ENCODE measurements at places on chromosomes 13 and 19.

DNA sequence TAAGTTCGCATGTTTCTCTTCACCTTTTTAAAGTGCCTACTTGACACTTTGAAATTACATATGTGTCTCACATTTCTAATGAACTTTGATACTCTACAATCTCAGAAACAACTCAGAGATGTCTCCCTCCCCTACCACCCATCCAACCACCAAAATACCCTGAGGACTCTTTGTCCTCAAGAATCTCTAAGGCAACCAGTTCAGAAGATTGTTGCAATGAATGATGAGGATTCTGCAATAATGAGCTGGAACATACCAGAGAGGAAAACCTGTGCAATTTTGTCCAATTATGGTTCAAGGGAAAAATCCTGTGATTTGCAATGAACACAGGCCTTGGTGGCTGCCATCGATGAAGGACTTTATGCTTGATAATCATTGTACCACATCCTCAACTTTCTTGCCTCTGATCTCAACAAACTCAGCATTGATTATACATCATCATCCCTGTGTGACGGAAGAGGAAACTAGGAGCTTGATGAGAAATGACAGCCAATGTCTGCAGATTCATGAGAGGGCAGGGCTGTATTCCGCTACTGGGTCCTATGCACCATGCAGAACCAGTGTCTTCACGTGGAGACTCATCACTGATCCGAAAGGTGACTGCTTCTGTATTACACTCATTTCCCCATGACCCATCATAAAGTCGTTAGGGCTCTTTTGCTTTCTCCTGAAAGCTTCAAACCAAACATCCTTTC, 1.1 kb downstream of the FPR1 start:
- no peak for DNase-seq

- DNase-seq, result no peak
These were observed 7.8 kb downstream of the ACTMAP start for GRCh38 chr19:40742477-40742876.

DNA sequence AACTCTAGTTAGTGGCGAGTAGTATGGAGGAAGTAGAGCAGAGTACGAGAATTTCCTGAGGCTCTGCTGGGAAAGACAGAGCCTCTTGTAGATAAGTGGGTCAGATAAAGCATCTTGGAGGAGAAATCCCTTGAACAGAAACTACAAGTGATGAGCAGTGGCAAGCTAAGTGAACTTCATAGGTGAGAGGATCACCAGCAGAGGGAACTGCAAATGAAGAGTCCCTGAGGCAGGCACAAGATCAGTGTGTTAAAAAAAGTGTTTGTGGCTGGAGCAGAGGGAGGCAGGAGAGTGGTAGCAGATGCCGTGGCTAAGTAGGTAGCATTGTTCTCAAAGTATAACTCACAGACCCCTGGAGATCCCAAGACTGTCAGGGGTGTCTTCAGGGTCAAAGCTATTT, 437.6 kb downstream of the HS6ST3 start:
- no peak for DNase-seq

DNA sequence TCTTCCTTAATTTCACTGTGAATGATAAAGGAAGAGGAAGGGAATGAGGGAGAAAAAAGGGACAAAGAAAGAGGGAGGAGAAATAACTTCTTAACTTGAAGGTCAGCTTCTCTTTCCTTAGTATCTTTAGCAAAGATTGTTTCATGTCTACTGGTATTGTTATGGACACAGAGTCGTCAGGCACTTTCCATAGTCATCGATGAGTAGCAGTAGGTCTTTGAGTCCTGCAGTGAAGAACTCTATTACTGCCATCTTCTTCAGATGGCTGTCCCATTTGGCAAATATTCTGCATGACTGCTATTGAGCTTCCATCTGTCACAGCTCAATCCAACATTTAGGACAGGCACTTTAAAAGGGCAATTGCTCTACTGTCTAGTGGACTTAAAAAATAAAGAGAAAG, 2463.1 kb downstream of the PCDH9 start:
- DNase-seq, result no peak

- DNase-seq, result no peak
These were observed 7.7 kb downstream of the DGKH start for GRCh38 chr13:42056146-42056545.

- no peak for DNase-seq
These were observed 10.9 kb downstream of the PEG3 start for GRCh38 chr19:56829596-56829995.

GRCh38 chr13:44110091-44110621, 230.5 kb downstream of the LACC1 start:
- no peak for DNase-seq

DNA sequence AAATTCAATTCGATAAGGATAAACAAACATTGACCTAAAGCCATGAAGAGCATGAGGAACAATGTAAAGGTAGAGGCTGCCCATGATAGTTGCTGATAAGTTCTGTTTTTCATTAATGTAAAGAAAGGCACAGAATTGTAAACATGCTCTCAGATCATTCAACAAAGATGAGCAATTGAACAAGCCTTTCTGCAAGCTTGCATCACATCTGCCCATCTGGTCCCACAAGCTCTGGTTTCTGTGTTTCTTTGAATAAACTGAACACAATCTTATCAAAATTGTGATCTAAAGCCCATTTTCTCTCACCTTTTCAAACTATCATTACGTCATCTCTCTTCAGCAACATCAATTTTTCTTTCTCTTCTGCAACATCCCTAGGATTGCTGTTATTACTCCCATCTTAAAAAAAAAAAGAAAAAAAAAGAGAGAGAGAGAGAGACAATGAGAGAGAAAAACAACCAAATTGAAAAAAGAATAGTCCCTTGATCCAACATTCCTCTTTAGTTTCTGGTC, 487.2 kb upstream of the GPC6 start:
- DNase-seq, result no peak

DNA sequence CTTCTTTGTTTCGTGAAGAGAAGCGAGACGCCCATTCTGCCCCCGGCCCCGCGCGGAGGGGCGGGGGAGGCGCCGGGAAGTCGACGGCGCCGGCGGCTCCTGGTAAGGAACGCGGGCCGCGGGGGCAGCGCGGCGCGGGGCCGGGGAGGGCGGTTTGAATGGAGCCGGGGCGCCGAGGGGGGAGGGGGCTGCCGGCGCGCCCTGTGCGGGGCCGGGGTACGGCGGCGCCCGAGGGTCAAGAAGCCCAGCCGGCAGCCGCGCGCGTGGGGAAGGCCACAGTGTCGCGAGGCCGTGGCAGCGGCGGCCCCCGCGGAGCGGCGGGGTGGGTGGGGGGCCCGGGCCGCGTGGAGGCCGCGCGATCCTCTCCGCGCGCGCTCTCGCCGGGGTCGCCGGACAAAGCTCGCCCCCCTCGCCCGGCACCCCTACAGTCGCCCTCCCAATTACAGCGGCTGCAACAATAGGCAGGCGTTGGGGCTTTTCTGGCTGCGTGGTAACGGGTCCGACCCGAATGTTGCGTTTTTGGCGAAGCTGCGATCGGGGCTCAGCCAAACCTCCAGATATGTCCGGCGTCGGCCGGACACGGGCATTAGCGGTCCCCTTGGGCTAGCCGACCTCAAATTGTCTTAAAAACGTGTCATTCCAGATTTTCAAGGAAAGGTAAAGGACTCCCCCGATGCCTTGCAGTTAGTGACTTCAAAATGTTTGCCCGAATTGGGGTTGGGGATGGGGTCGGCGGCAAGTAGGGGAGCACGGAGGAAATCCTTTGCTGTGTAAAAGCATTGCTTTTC, 437 bp downstream of the SMARCA4 start:
- no peak for DNase-seq

DNA sequence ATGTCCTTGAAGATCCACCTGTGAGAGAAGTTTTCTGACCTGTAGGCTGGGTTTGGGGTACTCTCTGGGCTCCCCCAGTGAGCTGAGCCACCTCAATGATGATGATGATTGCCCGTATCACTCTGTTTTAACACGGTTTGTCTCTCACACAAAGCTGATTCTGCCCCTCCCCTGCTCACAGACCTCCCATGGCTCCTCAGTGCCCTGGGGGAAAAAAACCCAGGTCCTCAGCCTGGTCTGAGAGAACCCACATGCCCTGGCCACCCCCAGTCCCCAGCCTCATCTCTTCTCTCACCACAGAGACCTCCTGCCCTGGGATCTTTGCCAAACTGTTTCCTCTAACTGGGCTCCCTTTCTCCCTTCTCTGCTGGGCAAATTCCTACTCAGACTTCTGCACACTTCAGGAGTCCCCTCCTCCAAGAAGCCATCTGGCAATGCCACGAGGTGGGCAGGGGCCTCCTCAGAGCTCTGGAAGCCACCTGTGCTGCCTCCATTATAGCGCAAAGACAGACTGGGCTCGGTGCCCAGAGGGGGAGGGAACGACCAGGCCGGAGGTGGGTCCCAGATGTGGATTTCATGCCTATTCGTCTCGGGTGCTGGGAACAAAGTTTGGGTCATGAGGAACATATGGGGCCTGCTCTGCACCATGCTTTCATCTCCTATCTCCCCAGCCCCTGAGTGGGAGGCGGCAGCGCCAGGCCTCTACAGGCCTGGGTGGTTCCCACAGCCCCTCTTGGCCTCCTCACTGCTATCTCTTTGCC, 8.5 kb upstream of the CA11 start:
- DNase-seq, result no peak

DNA sequence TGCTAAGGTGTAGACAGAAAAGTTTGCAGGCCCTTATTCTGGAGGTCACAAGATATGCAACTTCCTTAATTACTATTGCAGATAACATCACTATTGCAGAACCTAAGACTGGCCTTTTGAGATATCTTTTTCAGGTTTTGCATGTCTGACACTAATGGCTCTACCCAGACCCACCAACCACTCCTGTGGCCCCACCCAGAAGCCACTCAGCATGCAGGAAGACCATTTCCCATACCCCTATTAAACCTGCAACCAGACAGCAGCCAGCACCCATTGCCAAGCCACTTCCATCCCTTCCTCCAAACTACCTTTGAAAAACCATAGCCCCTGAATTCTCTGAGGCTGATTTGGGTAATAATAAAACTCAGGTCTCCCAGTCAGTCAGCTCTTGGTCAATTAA, 297.6 kb downstream of the SLITRK6 start:
- DNase-seq, result no peak

- DNase-seq, result no peak
These were observed 364.5 kb downstream of the GPC5 start for GRCh38 chr13:91762957-91763356.

Measured in stimulated activated CD4-positive, alpha-beta T cell treated with anti-CD3 and anti-CD28 coated beads, TNF-alpha, amount 100 ng/mL, for 4 hours (primary cell).